ENCODE measurements at places on chromosomes 3 and 15. TPM values are rescaled to one million over a fixed set of nuclear protein-coding genes. Genes with fewer than 3 reads are reported as not detected.

The AADACL2 gene
- total RNA-seq, result not detected

- DNase-seq, result no peak
These were observed 1.8 kb downstream of the STX19 start for GRCh38 chr3:94026623-94027022.

DNA sequence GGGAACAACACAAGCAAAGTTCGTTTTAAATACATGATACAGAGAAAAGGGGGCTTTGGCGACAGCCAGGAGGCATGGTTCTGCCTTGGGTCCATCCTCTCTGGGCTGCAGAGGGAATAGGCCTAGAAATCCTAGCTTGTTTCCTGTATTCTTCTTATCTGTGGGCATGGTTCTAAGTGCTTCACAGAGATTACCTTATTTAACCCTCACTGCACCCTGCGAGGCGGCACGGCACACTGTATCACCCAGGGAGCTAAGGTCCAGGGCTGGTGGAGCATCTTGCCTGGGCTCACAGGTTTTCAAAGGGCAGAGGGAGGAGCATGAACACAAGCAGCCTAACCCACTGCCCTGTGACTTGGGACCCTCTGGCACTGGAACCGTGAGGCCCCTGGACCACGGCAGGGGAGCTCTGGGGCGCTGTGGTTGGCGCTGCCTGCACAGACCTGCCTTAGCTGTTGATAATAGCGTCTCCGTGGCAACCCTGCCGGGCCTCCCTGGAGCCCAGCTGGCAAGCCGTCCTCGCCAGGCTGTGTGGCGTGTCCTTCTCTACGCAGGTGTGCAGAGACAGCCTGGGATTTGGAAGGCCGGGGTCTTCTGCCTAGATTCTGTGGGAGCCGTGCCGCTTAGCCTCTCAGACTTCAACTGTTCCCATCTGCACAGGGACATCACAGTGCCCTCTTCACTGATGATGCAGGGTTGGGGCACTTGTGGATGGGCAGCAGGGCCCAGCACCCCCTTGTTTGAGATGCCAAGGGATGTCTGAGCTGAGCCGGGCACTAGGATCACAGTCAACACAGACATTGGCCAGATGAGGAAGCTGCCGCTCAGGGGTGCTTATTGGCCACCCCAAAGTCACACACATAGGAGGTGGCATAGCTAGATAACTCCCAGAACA lies 154.6 kb upstream of the TLE3 start:
- no peak for DNase-seq

GRCh38 chr3:9793161-9793781 lies 389 bp downstream of the ARPC4 start:
- DNase-seq, result no peak

DNA sequence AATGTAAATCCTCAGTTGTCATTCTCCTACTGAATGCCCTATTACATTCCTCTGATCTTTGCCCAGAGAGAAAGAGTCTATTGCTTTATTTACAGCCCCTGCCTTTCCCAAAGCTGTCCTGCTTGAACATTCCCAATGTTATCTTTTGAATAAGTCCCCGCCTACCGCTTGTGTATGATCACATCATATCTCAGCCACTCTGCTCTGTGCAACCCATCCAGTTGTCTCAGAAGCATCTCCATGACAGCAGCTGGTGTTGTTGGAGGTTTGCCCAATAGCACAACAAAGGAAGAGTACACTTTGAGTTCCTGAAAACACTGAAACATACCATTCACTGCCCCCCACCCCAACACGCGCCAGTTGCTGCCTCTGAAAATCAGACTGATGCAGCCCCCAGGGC lies 22.0 kb upstream of the FAM3D start:
- no peak for DNase-seq

DNA sequence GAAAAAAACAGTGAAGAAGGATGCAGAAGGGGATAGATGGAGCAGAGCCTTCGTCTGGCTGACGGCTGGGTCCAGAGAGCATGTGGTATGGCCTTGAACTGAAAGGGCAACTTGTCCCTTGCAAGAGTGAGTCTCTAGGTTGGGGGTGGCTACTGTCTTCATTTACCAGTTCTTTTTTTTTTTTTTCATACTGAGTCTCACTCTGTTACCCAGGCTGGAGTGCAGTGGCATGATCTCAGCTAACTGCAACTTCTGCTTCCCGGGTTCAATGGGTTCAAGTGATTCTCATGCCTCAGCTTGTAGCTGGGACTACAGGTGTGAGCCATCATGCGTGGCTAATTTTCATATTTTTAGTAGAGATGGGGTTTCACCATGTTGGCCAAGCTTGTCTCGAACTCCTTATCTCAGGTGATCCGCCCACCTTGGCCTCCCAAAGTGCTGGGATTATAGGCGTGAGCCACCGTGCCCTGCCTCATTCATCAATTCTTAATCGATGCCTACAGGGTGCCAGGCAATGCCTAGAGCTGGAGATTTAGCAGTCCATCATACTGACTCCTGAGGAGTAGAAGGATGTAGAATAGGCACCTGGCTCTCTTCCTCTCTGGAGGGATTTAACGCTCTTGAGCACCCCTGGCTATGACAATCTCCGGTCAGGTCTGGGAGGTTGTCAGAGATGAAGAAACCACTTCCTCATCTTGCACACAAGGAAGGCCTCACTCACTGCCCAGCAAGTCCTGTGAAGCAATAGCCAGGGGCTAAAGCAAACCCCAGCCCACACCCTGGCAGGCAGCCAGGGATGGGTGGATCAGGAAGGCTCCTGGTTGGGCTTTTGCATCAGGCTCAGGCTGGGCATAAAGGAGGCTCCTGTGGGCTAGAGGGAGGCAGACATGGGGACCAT lies at the start of gene CAMP:
Gene CAMP, plus strand, starts transcription at position 880 of the 898 bp plus-strand sequence. Its CDS starts 17 bp downstream, at position 897.
- DNase-seq, result no peak

DNA sequence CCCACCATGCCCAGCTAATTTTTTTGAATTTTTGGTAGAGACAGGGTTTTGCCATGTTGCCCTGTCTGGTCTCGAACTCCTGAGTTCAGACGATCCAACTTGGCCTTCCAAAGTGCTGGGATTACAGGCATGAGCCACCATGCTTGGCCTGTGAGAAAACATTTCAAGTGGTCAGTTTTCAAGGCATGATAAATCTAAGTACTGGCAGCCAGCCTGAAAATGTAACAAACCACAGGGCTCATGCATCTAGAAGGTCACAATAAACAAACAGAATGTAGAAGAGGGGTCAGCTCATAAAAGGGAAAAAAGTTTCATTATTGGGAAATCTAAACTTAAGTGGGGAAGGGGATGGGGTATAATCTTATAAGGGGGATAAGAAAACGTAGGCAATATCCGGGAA lies 39.9 kb downstream of the PPCDC start:
- no peak for DNase-seq

The MYD88 gene
- total RNA-seq, result 19.7 TPM

DNA sequence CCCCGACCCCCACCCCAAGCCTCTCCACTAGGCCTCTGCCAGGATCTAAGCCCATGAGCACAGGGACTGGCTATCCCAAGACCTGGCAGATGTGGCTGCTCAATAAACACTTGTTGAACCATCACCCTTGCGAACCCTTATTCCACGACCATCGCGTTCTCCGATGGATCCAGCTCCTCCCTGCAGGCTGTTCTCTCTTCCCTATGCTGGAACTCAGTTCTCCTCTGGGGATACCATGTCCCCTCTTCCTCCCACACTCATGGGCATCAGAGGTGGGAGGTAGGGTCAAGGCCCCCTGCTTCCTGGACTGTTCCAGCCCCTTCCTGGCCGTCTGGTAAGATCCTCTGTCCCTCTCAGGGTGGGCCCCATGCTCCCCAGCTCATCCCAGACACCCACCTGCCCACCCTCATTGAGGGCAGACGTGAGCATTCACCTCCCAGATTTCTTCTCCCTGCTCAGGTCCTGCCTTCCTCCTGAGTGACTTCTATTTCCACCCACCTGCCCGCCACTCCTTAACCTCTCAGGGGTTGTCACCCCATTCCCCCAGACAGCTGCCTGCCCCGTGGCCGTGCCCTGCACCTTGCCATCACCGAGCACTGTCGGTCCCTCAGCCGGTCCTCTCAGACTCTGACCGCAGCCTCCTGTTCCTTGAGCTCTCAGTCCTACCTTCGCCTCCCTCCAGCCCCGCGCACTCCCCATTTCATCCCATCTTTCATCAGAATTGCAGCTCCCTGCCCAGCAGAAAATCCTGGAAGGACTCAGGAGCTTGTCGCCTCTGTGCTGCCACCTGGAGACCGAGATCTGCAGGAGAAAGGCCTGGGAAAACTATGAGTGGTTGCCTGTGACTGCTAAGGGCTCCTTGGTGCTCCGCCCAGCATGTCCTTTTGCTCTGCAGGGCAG lies 42.0 kb downstream of the PML start:
- peak; percentile 84 for DNase-seq

DNA sequence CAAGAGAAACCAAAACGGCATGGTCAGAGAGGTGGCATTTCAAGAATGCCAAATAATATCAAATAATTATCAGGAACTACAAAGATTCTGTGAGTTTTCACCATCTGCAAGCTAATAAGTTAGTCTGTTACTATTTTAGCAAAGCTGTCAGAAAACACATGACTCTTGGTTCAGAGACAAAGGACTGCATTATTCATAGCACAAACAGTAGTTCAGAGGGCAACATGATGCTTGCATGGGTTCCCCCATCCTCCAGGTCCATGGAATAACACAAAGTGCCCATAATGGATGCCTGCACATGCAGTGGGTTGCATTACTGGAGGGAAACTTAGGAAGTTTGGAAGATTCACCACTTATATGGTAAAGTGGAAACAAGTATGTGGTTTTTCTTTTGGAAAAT lies 228.8 kb upstream of the ALCAM start:
- no peak for DNase-seq

DNA sequence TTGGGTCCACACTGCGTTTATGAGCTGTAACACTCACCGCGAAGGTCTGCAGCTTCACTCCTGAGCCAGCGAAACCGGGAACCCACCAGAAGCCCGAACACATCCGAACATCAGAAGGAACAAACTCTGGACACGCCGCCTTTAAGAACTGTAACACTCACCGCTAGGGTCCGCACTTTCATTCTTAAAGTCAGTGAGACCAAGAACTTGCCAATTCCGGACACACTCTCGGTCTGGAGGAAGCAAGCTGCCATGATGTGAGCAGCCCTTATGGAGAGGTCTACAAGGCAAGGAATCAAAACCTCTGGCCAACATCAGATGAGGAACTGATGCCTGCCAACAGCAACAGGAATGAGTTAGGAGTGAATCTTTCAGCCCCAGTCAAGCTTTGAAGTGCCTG lies 62.9 kb downstream of the SLC28A2 start:
- DNase-seq, result no peak

The CLDND1 gene
- 69.1 TPM for total RNA-seq

Data from H1 (cell line).